ENCODE measurements at places on chromosomes 7 and 10.

GRCh38 chr7:77657427-77658224 lies 38.6 kb upstream of the RSBN1L start:
- DNase-seq = no peak

- no peak for DNase-seq
Measured at GRCh38 chr10:106410331-106410730, 754.2 kb downstream of the SORCS1 start.

DNA sequence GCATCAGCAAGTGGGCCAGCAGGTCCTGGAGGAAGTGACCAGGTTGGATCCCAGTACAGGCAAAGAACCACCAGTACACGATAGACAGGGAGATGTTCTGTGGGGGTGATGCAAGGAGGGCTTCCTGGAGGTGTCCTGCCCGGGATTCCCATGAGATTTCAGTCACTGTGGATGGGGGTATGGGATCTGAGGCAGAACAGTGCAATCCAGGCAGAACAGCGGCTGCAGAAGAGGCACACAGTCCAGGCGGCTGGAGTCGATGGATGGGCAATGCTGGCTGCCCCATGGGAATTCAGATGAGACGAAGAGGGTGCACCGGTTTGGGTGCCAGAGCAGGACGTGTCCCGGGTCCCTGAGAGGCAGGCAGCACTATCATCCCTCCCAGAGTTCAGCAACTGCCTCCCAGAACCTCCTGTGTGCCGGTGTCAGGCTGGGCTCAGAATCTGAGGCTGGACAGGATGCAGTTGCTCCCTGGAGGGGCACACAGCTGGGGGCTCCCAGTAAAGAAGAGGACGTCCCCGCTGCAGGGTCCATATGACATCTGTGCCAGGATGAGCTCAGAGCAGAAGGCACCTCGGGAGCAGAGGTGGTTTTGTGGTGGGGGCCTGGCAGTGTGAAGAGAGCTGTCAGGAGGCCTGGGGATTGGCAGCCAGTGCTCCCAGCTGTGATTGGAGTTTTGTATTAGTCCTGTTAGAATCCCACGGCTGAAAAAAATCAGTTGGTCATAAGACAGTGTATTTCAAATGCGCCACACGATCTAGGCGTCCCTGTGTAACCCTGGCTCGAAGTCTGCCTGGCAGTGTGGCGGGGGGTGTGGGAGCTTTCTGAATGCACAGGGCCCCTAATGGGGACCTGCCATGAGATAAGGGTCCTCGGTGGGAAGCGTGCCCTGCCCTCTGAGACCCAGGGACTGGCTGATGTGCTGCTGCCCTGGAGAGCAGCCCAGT lies 3.2 kb downstream of the KNDC1 start:
- no peak for DNase-seq

DNA sequence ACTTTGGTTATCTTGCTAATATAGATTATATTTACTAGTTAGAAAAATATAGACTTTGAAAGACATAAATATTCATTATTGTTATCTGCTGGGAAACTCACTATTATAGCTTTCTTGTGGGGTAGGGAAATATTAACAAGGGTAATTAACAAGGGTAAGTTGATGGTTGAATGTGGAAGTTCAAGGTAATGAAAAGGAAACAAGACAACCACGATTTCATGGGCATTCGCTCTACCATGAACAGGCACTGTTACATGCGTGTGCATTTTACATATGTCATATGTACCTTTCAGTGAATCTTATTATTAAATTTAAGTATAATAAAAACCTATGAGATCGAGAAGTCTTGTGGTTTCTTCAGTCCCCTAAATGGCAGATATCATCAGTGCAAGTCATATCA lies 251.0 kb upstream of the IMMP2L start:
- no peak for DNase-seq

DNA sequence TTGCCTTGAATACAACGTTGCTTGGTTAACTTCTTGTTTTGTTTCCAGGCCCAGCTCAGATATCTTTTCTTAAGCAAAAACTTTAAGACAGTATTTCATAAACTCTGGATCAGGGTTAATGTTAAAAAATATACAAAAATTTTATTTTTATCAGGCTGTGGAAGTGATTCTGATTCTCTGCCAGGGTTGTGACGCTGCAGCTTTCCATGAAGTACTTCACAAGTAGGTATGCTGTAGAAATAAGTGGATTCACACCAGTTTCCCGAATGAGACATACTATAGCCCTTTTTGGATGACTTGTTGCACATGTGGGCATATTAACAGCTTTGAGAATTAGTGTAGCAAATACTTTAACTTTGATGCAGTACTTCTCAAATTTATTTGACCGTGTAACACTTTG lies 70.1 kb downstream of the CDK14 start:
- no peak for DNase-seq

GRCh38 chr7:132910657-132911056 lies 171.2 kb downstream of the CHCHD3 start:
- DNase-seq = no peak

GRCh38 chr7:30829471-30829870 lies 58.3 kb downstream of the MINDY4 start:
- no peak for DNase-seq

GRCh38 chr7:23696916-23697441 lies 13.0 kb upstream of the STK31 start:
- DNase-seq = peak; percentile 55

GRCh38 chr7:100021297-100021696 lies 5.9 kb downstream of the ZKSCAN1 start:
- no peak for DNase-seq

GRCh38 chr7:231030-231857 lies 38.9 kb downstream of the FAM20C start:
- DNase-seq = no peak

- DNase-seq = no peak
Measured at GRCh38 chr10:102605712-102606111, 38.6 kb upstream of the TRIM8 start.

DNA sequence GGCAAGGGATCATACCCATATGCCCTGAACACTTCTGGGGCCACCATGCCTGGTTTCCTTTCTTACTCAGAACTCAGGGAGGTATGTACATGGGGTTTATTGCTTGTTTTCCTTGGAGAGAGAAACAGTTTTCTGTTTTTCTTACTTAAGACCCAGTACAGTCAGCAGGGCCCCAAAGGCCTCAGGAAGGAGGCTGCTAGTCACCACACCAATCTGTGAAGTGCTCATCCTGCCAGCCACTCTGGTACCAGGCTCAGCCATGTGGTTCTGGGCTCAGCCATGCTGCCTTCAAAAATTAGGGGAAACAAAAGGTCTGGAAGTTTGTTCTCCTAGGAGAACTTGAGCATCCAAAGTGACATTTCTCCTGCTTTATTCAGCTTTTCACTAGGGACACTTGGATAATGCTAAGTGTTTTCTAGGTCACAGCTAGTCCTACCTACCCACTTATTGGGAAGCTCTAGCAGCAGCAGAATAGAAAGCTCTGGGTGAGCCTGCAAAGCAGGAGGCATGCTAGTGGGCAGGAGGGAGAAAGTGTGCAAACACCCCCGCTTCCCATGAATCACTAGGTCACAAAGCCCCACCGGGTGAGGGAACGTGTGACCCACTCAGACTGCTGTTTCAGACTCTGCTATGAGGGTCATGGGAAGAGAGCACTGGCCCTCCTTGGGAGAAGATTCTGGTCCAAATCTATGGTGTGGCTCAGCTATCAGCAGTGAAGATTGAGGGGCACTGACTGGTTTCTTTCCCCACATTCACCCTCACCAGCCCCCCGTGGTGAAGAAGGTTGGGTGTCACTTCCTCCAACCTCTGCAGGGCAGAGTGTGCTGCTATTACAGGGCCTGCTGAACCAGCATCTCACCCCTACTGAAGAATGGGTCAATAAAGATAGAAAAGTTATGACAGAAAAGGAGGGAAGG lies 23.9 kb downstream of the NUDCD3 start:
- DNase-seq = no peak

DNA sequence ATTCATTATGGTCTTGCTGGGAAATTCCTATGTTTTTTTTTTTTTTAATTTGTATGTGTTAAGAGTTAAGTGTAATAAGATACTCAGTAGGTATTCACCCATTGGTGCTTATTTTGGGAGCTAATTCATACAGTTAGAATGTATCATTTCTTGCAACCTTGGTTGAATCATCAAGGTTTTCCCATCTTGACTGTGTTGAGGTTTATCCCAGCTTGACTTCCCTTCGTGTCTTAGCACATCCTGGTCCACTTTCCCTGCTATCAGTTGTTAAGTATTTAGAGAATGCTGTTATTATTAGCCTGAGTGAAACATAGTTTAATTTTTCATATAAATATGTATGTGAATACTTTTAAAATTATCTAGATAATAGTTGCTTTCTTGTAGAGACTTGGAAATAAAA lies 20.8 kb downstream of the RALA start:
- no peak for DNase-seq

- DNase-seq = no peak
Measured at GRCh38 chr10:132701846-132702190, 84.1 kb downstream of the NKX6-2 start.

GRCh38 chr10:104711302-104711721 lies 70.2 kb downstream of the SORCS3 start:
- no peak for DNase-seq

GRCh38 chr10:11468126-11468742 lies 143.2 kb downstream of the USP6NL start:
- DNase-seq = no peak
